ENCODE measurements at places on chromosomes 12 and 14.

DNA sequence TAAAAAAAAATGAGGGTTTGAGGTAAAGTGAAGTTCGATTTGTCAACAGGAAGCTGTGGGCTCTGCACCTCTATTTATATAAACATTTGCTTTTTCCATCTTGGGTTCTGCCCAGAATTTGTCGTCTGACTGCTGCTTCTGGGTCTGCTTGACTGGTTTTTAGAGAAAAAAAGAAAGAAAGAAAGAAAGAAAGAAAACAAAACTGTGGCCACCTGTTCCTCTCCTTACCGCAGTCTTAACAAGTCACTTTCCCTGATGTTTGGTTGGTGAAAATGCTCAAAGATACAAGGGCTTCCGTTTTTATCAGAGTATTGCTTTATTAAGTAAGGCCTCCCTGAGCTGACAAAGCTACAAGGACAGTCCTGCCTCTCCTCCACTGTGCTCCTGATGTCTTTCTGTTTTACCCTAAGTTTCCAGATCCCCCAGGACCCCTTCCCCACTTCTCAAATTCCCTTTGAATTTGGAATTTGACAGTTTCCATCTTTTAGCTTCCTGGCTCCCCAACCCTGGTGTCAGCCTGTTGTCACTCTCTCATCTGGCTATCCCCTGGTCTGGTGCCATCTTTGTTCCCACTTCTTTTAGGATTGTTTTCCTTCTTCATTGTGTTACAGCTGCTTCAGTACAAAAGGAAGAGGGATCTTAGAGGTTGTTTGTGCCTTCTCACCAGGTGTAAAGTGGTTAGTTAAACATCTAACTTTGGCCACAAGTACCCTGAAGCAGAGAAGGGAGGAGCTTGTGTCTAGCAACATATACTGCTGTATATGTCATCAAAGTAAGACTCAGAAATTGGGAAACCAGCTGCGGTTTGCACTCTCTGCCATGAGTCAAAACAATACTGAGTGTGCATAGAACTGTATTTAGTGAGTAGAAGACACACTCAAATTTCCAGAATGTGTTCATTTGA is 18.0 kb downstream of the MFAP5 start:
- DNase-seq, result no peak

GRCh38 chr12:106301611-106302321 is 767 bp upstream of the TCP11L2 start:
- DNase-seq, result no peak

DNA sequence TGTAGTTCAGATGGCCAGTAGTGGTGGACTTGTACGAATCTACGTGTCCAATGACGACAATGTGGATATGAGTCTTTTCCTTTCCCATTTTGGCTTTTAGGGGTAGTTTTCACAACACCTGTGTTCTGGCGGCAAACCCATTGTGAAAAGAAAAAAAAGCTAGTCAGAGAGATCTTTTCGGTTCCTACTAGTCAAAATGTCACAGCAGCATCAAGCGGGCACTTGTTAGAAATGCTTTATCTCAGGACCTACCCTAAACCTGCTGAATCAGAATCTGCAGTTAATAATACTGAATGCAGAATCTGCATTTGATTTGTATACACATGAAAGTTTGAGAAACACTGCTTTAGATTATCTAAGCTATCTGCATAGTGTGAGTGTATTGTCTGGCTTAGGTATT is 18.3 kb downstream of the AEBP2 start:
- no peak for DNase-seq

DNA sequence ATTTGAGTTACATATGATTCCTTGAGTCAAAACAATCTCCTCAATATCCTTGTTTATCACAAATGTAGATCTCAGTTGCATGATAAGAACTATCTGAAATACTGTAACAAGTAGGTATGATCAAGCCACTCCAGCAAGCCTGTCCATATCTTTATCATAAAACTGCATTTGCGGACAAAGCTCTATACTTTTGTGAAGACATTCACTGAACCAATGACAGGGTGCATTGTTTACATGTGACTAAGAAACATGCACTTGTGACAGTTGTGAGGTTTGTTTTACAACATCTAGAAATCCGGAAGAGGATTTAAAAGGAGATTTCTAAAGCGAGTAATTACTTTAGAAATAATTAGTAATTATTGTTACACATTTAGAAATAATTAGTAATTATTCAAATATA is 111.7 kb downstream of the PPP2R5E start:
- no peak for DNase-seq

DNA sequence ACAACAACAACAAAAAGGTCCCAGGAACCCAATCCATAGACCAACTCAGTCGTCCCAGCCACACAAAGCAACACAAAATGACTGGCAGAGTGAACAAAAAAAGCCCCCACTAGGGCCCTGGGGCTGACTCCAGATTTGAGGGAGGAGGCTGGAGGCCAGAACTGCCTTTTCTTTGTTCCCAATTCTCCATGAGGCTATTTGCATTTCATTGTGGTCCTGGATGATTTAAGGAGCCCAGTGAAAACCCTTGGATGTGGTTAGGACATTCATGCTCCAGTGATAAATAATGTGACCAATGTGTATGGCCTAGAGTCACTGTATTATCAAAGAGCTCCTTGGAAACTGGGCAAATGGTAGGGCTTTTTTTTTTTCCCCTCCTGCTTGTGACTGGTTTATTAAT is 192.9 kb downstream of the NUAK1 start:
- no peak for DNase-seq

DNA sequence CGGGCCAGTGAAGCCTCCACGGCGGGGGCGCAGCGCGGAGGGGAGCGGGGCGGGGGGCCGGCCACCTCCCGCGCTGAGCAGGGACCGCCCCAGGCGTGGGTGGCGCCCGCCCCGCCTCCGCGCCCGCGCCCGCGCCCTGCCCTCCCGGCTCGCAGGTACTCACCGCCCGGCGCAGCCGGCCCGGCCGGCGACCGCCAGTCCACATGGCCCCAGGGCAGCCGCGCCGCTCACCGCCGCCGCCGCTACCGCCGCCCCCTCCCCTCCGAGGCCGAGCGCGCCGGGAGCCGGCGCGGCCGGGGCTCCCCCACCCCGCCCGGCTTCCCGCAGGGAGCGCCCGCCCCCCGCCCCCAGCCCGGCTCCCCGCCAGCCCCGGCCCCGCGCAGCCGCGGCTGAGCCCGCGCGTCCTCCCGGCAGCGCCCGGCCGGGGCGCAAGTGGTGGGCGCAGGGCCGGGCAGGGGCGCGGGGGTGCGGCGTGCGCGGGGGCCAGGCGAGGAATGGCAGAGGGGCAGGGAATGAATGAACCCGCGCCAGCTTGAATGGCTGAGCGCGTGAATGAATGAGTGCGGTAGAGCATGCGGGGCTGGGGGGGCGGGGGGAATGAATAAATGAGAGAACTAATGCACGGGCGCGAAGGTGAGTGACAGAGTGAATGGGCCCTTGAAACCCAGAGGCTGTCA is at the start of gene BEGAIN:
Gene BEGAIN, minus strand, starts transcription at position 332 of the 677 bp plus-strand sequence. Its CDS starts 127 bp downstream, at position 205.
- no peak for DNase-seq

DNA sequence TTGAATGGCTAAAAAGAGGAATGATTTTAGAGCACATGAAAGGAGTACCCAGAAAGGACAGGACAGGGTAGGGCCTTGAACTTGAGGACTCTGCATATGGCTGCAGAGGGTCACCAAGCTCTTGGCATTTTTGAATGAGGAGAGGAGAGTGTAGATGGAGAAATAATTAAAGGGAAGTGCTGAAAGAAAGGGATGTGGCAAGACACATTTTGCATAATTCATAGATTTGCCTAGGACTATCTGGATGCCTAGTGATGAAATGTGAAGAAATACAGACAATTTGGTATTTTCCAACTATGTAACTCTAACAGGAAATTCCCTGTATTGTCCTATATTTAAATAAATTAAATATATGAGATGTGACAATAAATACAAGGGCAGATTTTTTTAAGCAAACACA is 27.5 kb upstream of the MDM1 start:
- no peak for DNase-seq

DNA sequence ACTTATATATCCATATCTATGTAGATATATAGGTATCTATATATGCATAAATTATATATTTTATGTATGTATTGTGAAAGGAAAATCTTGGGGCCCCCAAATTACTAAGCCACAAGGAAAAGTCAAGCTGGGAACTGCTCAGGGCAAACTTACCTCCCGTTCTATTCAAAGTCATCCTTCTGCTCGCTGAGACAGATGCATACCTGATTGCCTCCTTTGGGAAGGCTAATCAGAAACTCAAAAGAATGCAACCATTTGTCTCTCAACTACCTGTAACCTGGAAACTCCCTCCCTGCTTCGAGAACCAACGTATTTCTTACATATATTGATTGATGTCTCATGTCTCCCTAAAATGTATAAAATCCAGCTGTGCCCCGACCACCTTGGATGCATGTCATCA is 58.8 kb upstream of the C14orf132 start:
- no peak for DNase-seq

DNA sequence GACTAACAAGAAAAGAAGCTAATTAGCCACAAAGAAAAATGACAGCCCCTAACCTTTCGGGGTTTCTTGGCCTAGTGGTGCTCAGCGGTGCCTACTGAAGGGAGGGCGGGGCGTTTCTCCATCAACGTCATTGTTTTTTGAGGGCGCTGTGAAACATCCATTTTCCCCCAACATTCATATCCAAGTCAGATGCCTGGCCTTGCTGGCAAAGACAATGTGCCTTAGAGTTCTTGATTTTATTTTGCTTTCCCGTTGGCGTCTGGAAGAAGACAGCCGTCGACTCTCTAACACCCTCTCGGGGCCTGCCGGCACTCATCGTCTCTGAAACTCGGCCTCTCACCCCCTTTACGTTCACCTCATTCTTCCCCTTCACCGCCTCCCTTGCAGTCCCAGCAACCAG is 154.5 kb downstream of the PHETA1 start:
- DNase-seq, result no peak

DNA sequence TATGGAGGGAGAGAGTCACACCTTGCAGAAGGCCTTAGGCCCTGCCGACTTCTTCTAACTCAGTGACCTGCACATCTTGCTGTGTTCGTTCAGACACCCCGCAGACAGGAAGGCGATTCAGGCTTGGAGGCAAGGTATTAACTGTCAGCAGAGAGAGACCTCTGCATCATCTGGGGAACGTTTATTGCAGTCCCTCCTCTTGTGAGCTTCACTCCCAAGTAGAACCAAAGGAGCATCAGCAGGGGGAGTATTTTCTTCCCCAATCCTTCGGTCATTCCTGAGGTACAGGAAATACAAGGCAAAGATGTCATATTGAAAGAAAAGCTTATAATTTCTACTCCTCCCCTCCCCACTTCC is 217.9 kb downstream of the CRADD start:
- no peak for DNase-seq

DNA sequence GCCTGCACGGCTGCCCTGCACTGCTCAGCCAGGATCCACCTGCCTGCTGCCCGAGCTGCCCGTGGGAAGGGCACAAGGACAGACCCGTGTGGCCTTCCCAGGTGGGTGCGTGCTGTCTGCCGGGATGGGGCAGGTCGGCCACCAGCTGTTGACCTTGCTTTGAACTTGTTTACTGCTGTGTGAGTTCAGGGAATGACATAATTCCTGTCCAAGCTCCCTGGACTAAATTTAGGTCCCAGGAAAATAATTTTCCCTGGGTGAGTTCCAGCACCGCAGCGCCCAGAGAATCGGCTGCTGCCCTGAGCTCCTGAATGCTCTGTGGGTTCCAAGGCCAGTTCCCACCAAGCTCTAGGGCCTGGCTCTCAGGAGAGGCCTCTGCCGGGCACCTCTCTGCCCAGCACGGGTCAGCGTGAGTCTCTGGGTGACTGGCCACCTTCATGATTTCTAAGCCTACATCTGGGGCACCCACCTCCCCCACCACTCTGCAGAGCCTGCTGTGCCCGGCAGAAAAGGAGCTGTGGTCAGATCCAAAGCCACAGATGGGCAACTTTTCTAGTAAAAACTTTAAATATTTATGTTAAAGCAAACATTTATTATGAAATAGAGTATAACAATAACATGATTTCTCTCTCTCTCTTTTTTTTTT is 27.2 kb upstream of the MLXIP start:
- no peak for DNase-seq

DNA sequence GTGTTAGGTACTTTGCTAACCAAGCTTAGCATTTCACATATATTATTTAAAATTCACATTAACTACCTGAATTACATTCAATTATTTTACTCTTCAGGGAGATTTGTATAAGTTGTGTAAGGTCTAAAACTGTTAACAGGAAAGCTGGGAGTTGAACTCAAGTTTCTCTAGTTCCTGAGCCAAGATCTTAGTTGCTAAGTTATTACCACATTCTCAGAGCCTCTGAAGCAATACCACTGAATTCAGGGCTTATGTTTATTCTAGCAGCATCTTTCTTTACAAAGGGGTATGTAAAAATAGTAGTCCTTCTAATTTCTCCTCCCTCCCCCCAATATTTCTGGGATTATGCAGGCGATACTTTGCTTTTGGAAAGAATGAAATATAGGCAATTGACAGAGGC is 786.8 kb downstream of the DIO2 start:
- DNase-seq, result no peak

DNA sequence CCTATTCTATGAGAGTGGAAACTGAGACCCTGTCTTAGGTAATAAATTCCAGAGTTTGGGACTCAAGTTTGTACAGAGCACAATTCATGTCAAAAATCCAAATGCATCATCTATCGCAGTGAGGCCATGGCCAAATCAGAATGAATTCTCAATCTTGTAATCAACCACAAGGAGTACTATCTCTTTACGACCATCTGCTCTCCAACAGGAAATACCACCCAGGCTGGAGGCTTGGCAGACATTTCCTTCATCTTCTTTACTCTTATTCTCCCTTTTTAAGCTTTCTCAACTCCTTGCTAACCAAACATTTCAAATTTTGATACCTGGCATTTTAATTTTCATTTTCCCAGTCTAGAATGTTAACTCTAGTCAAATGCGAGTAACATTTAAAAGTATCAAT is 32.7 kb upstream of the RNU6-7 start:
- DNase-seq, result no peak

- no peak for DNase-seq
Measured at GRCh38 chr12:18951218-18951617, 178.3 kb upstream of the PLEKHA5 start.

GRCh38 chr14:56891226-56891625 is 80.9 kb upstream of the OTX2 start:
- DNase-seq, result no peak

DNA sequence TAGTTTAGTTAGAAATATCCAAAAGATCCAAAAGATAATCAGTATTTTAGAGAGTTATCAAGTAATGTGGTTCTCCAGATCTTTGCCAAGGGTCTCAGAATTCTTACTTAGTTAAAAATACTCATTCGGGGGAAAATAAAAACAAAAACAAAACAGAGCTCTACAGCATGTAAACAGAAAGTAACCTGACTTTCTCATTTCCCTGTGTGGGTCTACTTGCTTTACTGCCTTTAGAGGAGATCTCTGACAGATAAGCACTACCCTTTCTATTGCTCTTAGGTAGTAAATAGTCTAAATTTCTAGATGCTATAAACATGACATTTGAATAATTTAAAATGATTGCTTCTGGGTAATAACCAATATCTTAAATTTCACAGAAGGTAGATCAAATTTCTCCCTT is 371.8 kb downstream of the RPL10L start:
- no peak for DNase-seq

DNA sequence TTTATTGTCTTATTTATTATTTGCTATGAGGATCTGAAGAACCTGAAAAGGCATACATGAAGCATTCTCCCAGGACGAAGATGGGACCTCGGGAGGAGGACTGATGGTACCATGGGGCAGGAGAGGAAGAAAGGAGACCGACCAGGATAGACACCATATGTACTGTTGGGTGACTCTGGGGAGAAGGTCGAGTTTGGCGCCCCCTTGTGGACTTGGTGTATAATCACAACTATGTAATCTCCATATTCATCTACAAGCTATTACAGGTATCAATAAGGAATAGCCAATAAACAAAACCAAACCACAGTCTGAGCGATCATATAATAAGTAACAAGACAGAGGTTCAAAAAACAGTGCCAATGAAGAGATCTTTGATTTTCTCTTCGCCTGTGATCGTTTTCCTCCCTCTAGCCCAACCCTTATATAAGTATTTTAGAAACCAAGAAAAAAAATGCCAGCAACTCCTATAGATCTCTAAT is 139.1 kb downstream of the SPTSSA start:
- DNase-seq, result peak; percentile 28

All from RCC 7860 (cell line).